ENCODE measurements at places on chromosomes 2 and 18.

DNA sequence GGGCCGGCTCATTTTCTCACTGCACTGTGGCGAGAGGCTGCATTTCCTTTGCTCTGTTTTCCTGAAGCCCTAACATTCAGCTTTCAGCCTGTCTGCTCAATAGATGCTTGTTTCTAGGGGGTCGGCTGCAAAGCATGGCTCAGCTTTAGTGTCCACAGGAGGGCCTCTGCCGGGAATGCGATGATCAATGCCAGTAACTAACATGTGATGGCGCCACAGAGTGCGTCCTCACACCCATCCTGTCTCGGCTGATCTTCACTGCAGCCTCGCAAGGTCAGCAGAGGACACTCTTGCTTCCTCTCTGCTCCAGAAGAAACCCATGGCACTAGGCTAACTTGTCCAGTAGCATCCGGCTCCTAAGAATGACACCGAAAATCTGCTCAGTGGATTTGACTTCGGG lies 156.4 kb upstream of the PXDN start:
- DNase-seq, result no peak

DNA sequence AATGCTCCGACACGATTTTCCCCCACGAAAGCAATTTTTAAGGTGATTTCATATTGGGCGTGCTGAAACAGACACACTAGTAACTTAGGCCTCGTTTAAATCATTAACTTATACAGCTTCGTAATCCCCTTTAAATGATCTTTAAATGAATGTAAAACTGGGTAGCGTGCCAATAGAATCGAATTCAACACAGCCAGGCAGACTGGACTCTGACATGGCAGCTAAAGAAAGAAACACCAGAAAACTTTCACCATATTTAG lies 2.4 kb upstream of the ID2 start:
- DNase-seq, result no peak

DNA sequence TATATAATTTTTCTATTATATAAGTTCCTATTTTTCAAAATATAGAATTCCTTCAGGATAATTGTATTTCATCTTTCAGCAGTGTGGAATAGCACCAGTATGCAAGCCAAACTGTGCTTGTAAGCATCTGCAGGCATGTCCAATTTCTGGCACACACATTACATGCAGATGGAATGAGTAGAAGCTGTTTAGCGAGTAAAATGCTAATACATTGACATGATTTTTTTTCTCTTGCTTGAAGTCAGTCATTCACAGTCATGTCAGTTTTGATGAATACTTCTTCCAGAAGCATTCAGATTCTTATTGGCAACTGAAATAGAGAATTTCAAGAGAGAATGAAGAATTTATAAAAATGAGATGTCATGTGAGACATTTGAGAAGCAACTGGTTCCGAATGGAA lies 109.4 kb downstream of the CERS6 start:
- DNase-seq, result no peak

- no peak for DNase-seq
These were observed 245.0 kb downstream of the CLIP4 start for GRCh38 chr2:29360016-29360784.

GRCh38 chr2:237066396-237066795 lies 19.3 kb upstream of the COPS8 start:
- DNase-seq, result no peak

- DNase-seq, result no peak
These were observed 215.3 kb upstream of the APCDD1 start for GRCh38 chr18:10239103-10239502.

DNA sequence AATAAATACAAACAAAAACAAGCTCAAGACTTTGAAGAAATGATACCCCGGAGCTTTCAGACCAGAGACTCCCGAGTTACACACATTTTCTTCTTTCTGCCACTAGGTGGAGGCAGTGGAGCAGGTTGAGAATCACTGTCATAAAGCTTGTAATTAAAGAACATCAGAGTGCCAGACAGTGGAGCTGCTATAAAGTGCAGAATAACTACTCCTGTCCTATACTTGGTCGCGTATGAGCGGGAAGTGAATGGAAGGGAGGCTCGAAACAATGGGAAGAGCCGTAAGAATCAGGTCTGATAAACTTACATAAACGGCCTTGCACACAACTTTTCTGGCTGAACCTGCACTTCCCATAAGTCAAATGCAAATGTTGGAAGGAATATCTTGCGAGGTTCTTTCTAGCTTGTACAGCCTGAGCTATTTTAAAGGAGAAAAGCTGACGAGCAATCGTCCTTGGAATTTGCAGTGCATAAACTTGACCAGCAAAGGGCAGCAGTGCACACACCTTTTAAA lies 189.0 kb downstream of the RPIA start:
- no peak for DNase-seq

DNA sequence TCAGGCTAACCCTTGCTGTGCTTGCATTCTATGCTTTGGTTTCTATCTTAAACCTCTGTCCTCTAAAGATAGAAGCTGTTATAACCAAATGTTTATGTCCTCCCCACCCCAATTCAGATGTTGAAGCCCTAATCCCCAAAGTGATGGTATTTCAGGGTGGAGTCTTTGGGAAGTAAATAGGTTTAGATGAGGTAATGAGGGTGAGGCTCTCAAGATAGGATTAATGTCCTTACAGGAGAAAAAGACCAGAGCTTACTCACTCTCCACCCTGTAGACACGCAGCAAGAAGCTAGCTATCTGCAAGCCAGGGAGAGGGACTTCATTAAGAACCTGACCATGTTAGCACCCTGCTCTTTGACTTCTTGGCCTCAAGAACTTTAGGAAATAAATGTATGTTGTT lies 362.5 kb downstream of the ERBB4 start:
- DNase-seq, result no peak

- no peak for DNase-seq
These were observed 9.3 kb upstream of the KCNE4 start for GRCh38 chr2:223042704-223043118.

Measured in C1 segment of cervical spinal cord (tissue), 14 donors.